ENCODE measurements at places on chromosomes 3 and 15.

- DNase-seq = no peak
Observed at GRCh38 chr15:66654361-66654738, 47.7 kb upstream of the SMAD6 start.

- peak; percentile 18 for DNase-seq
Observed at GRCh38 chr3:169863458-169863899, 6.3 kb downstream of the LRRC31 start.

GRCh38 chr3:108118038-108118768 is 27.4 kb upstream of the CD47 start:
- no peak for DNase-seq

- DNase-seq = no peak
Observed at GRCh38 chr3:72129501-72130094, 344.6 kb upstream of the PROK2 start.

DNA sequence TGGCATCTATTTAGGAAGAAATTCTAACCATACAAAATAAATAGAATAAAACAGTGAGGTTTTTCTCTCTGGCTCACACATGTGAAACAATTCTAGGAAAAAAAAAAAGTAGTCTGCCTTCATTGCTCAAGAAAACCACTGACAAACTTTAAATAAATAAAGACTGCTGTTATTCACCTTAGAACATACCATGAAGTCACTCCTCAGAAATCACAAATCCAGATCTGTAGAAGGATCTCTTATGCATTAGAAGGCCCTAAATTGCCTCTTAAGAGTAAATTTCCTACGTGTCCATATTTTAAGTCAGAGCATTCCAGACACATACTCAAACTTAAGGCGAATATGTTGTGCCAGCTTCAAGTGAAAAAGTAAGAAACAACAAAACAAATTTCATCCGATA is 217.3 kb downstream of the ZIC4 start:
- DNase-seq = no peak

- DNase-seq = no peak
Observed at GRCh38 chr3:36992806-36993325, at the start of gene EPM2AIP1. TSS of gene EPM2AIP1 (minus strand) at chr3:36993131. CDS start at chr3:36993077, 54 bp downstream.

GRCh38 chr15:99486371-99487336 is 79.1 kb upstream of the MEF2A start:
- DNase-seq = no peak

GRCh38 chr3:43153216-43154083 is 47.6 kb upstream of the POMGNT2 start:
- DNase-seq = no peak

GRCh38 chr15:68045289-68046265 is 8.5 kb upstream of the PIAS1 start:
- DNase-seq = no peak

DNA sequence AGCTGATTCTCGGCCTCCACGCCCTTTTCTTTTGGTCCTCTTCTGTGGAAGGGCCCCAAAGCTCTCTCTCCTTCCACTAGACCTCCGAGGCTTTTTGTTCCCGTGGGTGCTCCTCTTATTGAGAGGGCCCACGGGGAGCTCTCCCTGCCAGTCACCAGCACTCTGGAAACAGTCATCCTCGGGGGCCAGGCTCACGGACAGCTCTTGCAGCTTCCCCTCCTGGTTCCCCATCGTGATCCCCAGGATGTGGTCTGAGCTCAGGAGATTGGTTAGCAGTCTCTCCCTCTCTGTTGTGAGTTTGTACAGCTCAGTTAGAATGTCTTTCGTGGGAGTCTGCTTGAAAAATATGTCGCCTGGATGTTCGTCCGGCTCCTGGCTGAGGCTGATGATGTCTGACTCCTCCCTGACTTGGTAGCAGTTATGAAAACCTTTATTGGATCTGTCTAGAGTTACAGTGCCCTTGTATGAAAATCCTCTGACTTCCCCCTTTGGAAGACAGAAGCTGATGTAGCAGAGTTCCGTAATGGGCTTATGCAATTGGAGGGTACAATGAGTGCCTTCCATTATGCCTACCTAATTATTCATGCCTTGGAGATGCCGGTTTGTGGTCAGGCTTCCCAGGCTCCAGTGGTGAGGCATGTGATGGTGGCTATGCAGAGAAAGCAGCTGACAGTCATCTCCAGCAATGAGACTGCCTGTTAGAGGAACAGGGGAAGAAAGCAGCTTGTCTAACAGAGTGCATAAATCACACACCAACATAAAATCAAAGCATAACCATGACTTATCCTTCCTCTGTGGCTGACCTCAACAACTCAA is 40.0 kb downstream of the FMN1 start:
- no peak for DNase-seq

GRCh38 chr15:25450163-25450562 is 11.3 kb upstream of the UBE3A start:
- DNase-seq = no peak

- no peak for DNase-seq
Observed at GRCh38 chr3:124780761-124781475, 50.7 kb downstream of the UMPS start.

GRCh38 chr3:176526942-176527341 is 670.3 kb downstream of the TBL1XR1 start:
- no peak for DNase-seq

DNA sequence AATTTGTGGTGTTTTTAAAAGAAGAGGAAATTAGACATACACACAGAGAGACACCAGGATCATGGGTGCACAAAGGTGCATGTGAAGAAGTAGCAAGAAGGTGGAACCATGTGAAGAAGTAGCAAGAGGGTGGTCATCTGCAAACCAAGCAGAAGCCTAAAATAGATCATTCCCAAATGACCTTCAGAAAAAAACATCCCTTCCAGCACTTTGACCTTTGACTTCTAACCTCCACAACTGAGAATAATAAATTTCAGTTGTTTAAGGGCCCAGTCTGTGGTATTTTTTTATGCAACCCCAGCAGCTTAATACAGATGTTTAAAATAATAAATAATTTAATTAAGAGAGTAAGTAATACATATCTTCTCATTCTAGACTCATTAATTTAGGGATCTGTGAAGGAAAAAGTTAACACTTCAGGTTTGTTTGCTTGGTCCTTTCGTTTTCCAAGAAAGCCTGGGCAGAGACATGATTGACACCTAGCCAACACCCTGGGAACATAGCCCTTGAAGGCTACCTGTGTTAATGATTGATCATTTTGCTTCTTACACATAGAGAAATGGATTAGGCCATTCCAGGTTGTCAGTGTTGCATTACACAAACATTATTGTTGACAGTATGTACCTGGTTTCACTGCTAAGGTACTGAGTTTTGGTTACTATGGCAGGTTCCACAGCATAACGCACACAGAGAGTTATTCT is 1331.2 kb upstream of the GBE1 start:
- no peak for DNase-seq

DNA sequence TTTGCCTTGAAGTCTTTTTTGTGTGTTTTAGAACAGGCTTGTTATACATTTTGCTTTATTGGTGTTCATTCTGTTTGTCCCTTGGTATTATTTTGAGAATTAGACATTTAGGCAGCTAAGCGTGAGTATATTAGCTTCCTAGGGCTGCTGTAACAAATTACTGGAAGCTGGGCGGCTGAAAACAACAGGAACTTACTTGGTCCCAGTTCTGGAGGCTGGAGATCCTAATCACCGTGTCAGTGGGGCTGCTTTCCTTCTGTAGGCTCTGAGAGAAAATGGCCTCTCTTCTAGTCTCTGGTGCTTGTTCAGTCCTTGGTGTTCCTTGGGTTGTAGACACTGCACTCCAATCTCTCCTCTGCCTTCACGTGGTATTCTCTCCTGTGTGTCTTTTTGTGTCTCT is 142.3 kb downstream of the KLHL25 start:
- DNase-seq = no peak

GRCh38 chr3:66450390-66451022 is 50.3 kb downstream of the LRIG1 start:
- no peak for DNase-seq

DNA sequence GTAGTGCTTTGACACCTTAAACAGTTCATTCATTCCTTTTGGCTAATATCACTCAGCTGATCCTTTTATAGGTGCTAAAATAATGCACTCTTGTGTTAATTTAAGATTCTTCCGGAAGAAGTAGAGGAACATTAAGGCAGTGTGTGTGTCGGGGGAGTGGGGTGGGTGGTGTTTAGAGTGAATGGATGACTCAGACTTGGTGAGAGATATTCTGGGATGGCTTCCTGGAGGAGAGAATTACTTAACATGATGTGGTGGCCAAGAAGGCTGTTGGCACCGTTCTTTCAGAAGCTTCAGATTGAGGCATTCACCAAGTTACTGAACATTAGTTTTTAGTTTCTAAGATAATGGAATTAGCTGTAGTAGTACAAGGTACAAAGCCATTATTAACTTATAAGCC is 125.6 kb upstream of the ROPN1 start:
- no peak for DNase-seq

DNA sequence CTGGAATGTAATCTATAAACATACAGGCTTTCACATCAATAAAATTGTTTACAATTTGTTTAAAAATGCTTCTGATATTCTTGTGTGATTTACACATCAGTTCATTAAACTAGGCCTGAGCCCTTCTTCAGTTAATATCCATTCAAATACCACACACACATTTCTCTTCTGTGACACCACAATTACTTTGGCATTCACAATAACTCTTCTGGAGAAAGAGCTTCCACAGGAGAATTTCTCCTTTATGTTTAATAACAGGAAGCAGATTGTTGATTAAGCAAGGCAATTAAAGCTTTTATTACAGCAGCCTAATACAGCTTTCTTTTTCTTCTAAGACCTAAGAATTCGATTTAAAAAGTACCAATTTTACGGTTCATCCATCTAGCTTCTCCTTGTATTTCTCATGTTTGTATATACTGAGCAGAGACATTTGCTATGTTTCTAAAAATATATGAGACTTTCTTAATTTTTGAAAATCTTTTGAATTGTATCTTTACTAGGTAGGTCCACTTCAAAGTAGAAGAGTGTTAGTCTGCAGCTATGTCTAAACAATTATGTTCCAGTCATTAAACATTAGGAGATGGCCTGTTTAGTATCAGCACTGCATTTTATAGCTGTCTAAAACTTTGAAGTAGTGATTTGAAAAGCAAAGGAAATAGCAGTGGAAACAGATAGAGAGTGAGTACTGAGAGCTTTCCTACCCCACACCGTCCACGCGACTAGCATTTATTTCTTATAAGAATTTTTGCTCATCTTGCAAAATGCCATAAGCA is 511.1 kb upstream of the UBE2E2 start:
- no peak for DNase-seq

- no peak for DNase-seq
Observed at GRCh38 chr3:55888282-55888885, 401.3 kb upstream of the WNT5A start.

GRCh38 chr15:53437985-53438841 is 321.2 kb downstream of the WDR72 start:
- no peak for DNase-seq

DNA sequence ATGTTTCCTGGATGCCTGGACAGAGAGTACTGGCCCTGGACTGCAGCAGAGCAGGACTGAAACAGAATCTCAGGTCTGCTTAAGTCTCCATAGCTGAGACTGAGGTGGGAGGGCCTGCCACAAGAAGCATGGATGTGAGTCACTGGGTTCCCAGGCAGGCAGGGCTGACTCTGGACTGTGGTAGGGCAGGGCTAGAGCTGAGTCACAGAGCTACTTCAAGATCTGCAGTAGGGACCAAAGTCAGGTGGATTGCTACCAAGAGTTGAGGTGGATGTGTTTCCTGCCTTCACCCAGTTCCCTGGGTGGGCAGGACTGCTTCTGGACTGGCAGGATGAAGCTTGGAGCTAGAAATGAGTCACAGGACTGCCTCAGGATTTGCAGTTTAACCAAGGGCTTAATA is 282.9 kb downstream of the AGBL1 start:
- DNase-seq = no peak

DNA sequence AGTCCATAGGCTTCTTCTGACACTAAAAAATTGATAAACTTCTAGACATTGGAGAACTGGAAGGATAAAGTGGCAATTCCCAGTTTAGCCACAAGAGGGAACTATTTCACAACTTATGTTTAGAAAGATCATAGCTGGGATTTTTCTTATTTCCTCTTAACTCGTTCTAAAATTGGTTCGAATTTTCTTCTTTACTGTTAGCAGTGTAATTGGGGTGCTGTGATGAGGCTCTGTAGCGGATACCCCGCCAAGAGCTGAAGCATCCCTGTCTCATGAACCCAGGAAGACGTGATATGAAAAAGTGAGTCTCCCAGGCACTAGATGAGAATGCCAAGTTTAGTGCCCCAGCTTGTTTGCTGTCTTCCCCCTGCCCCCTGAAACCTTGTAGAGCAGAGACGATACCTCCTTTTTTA is 85.1 kb downstream of the PDCD6IP start:
- no peak for DNase-seq

GRCh38 chr3:115628075-115628412 is 4.7 kb downstream of the GAP43 start:
- DNase-seq = no peak

DNA sequence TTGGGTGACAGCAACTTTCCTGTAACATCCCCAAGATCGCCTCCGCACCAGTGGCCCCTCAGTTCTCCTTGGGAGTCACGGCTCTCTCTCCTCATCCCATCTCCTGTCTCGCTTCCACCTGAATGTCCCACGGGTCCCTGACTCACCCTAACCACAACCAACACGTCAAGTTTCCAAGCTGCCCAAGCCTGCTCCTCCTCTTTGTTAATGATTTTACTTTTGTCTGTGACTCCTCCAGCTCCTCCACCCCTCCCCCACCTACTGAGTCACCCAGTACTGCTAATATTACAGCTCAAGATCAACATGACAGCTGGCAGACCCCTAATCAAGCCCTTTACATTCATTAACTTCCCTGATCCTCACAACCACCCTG is 39.3 kb downstream of the BDH1 start:
- DNase-seq = no peak

GRCh38 chr3:130405956-130406355 is 60.5 kb downstream of the COL6A5 start:
- no peak for DNase-seq

DNA sequence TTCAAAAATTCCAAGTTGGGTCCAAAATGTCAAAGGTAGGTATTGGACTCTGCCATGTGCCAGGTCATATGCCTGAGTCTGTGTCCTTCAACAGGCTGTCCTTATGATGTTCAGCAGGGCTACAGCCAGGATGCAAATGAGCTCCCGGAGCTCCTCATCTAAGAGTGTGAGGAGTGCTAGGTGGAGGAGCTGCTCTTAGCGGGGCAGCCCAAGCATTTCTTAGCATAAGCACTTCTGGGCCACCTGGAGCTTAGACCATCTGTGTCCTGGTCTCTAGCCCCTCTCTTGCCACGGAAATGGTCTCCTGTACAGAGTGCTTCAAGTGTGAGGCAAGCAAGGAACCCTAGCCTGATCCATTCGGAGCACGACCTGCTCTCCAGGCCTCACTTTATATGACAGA is 64.6 kb upstream of the PRR23C start:
- no peak for DNase-seq

DNA sequence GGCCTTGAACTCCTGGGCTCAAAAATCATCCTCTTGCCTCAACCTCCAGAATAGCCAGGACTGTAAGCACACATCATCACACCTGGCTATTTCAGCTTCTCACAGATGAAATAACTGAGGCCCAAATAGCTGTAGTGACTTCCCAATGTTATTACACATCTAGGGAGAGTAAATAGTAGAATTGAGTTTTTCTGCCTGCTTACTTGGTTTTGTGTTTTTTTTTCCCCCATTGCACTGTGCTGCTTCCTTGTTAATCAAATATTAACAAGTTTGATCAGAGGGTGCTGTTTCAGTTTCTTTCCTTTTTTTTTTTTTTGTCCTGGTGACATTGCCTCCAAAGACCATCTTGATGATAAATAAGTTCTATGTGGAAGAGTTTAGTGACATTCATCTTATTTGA is 23.4 kb downstream of the ZNF609 start:
- DNase-seq = no peak

Data from stimulated activated CD8-positive, alpha-beta memory T cell treated with anti-CD3 and anti-CD28 coated beads, Interleukin-7, amount 100 ng/mL, for 1 hour (primary cell).